Iris pigment epithelial cell (primary cell): ENCODE measurements at places on chromosomes 13 and 19.

GRCh38 chr13:41313117-41313516 lies 2.0 kb downstream of the NAA16 start:
- DNase-seq: no peak

- no peak for DNase-seq
Measured at GRCh38 chr19:10339380-10339960, at the start of gene ICAM3. Gene ICAM3, minus strand, starts transcription at chr19:10339624. Its CDS starts 10 bp downstream, at chr19:10339614.

DNA sequence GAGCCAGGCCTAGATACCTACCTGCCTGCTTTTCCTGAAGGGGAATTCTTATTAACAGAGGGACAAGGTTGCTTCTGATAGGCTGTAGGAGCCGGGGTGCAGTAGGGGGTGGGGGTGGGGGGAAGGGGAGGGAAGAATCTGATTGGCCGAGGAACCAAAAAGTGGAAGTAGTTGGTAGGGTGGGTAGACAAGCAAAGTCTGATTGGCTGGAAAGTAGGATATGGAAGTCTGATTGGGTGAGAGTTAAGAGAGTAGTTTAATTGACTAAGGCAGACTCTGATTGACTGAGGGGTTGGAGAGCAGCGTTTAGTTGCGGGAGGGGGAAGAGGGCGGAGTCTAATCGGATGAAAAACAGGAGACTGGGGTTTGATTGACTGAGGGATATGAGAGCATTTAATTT lies 9.4 kb upstream of the CYP4F22 start:
- DNase-seq: no peak

DNA sequence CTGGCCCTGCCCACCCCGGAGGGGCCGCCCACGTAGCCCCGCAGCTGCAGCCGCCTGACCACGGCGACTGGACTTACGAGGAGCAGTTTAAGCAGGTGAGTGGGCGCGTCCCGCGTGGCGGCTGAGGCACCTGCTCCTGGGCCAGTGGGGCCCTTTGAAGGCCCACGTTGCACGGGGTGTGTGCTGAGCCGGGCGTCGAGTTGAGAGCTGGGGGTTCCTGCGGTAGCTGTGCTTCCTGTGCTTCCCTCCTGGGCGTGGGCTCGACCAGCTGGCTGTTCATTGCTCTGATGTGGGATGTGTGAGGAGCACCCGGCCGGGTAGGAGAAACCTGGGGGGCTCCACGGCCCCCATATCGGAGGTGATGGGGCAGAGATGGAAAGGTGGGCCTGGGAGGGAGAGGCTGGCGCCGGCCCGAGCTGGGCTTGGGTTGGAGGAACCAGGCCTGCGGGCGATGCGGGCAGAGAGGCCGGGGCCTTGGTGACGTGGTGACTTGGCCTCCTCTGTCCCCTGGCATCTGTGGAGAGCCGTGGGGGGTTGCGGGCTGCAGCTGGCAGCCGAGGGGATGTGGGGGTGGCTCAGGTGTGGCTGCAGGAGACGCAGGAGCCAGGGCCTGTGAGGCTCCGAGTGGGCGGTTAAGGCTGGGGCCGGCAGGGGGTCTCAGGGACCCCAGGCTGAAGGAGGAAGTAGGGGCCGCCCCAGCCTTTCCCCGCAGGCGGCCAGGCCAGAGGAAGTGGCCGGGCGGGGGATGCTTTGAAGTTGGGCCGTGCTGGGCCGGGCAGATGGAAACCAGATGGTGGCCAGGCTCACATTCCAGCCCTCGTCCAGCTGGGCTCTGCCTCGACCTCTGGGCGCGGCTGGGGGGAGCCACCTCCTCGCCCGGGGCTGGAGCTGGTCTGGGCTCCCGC lies 7.1 kb downstream of the ARID3A start:
- peak; percentile 94 for DNase-seq

- peak; percentile 8 for DNase-seq
Measured at GRCh38 chr13:102598061-102598460, 1.3 kb downstream of the TPP2 start.

DNA sequence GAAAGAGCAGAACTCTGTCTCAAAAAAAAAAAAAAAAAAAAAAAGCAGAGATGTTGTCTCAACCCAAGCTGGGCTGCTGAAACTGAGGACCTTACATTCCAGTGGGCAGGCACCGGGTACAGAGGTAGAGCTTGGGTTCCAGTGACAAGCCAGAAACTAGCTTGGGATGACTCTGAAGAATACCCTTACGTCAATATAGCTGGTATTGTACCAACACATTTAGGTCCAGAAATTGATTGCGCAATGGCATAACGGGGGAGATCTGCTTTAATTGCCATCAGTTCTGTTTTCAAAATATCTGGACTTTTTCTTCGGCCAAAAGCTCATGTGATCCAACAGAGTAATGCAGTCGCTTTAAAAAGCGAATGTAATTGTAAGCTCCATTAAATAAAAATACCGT lies 103.1 kb upstream of the UBL3 start:
- DNase-seq: no peak

GRCh38 chr19:7355871-7356270 lies 7.1 kb downstream of the ARHGEF18 start:
- no peak for DNase-seq

DNA sequence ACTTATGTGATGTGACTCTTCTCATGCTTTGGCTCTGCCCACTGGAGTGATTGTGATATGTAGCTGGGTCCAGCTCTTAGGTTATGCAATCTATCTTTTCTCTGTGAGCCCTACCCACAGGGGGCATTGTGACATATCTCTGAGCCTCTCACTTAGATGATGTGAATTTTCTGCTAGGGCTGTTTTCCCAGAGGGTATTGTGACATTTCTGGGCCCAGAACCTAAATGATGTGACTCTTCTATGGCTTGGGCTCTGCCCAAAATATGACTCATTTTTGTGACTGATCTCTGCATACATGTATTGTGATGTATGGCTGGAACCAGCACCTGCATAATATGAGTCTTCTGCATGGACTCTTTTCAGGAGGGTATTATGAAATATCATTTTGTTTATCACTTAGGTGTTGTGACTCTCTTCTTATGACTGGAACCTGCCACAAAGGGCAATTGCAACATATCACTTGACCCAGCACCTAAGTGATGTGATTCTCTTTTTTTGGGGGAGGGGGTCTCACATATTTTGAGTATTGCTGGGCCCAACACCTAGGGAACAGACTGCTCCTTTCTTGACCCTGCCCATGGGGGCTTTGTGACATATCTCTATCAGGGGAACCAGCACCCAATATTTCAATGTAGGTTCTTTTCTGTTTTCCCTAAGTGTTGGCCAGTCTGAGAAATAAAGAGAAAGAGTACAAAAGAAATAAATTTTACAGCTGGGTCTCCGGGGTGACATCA lies 12.1 kb upstream of the ZNF254 start:
- peak; percentile 57 for DNase-seq

- no peak for DNase-seq
Measured at GRCh38 chr13:94914895-94915294, 202.6 kb upstream of the SOX21 start.

DNA sequence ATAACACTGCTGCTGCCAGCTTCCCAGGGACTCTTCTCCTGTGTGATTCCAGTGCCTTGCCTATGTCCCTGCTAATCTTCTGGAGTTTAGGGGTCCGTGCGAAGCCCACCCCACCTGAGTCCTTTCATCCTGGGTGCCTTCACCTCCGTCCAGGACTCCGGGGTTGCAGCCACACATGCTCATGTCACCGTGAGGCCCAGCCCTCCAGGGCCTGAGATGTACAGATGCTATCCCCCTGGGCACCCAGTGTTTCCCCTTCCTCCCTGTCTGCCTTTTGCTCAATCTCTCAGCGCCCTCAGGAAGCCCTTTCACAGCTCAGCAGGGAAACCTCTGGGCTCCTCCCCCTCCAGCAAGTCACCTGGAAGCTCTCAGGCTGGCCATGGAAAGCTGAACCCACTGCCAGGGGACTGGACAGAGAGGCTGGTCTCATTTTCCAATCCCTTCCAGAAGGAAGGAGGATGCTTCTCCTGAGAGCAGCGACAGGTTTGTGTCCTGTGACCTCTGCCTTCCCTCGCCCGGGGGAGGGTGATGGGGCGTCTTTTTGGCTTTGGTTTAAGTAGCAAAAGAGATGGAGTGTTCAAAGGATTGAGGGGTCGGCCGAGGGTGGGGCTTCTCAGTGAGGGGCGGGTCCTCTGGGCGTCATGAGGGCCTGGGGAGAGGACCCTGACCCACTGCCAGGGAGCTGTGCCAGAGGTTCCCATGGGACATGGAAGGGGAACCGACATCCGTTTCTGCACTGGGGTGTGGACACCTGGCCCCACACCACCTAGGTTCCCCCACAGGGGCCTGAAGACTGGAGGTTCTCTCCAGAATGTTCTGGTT lies 30.8 kb upstream of the TFDP1 start:
- no peak for DNase-seq

GRCh38 chr13:32588736-32589135 lies 2.5 kb downstream of the PDS5B start:
- peak; percentile 3 for DNase-seq

DNA sequence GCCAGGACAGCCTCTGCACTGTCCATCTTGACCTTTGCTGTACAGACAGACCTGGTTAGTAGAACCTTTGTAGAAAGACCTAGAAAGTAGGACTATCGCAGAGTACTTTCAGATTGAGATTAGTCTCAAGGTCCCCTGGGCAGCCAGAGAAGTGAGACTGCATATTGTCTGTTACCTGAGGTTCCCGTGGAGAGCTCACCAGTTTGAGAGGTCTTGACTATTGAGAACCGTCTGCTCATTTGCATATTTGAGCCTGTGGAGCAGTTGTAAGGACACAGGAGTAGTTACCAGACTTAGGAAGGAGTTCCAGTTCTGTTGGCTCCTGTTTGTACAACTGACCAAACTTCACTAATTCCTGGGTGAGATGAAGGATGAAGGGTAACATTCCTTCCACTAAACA lies 66.2 kb downstream of the SPATA13 start:
- DNase-seq: no peak

DNA sequence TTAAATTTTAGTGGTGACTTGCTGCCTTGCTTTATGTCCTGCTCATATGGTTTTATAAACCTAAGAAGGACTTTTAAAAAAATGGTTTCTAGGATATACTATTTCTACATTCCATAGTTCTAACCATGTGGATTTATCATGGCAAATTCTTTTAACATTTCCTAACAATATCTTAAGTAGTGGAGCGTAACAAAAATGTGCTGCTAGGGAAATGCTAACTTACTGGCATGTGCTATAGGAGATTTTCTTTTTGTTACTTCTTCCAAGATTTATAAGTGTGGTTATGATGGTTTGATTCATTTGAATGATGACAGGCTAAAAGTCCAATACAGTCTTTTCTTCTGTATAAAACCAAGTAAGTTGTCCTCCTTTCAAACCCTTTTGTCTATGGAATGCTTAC lies 713.7 kb downstream of the SLITRK1 start:
- DNase-seq: peak; percentile 4

GRCh38 chr19:41530761-41531301 lies 45.1 kb upstream of the CEACAM21 start:
- no peak for DNase-seq

DNA sequence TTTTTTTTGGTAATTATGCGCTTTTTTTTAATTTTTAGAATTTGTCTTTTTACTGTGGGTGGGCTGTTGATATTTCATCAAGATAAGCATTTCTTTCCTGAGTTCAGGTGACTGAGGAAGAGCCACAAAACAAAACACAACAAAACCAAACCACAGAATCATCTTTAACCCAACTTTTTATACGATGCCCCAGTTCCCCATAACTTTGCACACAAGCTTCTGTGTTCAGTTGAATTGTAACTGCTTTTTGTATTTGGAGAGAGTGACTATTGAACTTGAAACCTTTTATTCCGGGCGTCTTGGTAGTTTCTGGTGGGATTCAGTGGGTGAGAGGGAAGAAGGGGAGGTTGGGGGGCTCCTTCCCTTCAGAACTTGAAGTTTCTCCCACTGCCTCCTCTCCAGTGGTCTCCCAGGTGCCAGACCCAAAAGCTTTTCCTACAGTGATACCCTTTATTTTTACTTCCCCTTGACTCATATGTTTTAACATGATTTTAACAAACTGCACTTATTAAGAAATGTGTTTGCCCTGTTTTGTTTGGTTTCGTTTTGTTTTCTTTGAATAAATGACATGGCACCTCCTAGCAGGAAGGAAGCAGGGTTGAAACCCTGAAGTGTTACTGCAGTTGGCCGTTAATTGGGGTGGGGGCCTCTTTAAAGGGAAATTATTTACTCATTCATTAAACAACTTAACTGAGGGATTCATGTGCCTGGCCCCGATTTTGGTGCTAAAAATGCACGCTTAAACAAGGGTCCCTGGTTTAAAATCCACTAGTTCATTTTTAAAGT lies 2.7 kb upstream of the CCDC97 start:
- DNase-seq: no peak

DNA sequence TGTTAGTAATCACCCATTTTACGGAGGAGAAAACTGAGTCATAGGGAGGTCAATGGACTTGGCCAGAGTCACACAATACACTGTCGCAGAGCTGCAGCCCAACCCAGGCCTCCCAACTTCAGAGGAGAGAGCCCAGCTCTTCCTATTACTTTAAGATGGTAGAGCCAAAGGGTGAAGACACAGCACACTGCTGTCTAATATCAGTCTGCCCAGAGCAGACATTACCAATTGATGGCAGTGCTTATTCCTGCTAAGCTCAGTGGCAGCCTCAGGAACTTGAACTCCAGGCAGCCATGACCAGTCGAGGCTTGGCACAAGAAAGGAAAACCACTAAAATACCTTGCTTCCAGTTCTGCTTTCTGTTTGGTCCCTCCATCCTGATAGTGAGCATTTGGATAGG lies 18.4 kb downstream of the TMEM150B start:
- no peak for DNase-seq

DNA sequence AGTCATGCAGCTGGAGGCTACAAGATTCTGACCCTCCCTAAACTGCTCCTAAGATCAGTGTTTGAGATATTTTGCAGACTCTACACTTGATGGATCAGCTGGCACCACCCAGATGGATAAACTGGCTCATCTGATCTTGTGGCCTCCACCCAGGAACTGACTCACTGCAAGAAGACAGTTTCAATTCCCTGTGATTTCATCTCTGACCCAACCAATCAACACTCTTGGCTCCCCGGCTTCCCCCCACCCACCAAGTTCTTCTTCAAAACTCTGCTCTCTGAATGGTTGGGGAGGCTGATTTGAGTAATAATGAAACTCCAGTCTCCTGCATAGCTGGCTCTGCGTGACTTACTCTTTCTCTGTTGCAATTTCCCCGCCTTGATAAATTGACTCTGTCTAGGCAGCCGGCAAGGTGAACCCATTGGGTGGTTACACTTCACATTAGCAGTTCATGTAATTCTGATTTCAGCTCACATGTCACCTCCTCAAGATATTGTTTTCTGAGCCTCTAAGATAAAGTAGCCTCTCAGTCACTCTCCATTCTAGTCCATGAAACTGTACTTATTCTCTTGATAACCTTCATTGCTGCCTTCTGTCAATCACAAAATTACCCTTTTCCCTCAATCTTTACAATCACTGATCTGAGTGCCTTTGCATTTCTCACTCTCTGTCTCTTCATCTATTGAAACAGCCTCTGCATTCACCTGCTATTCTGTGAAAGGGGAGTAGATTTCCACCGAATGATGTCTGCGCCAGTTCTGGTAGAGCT lies 9.9 kb upstream of the FPR3 start:
- DNase-seq: peak; percentile 79

- no peak for DNase-seq
Measured at GRCh38 chr13:21938168-21938567, 267.3 kb downstream of the FGF9 start.
